T-helper 22 cell (primary cell): ENCODE measurements at places on chromosomes 7 and 10.
A peak's percentile ranks its signal among the peaks of the same experiment; 100 is the strongest.

DNA sequence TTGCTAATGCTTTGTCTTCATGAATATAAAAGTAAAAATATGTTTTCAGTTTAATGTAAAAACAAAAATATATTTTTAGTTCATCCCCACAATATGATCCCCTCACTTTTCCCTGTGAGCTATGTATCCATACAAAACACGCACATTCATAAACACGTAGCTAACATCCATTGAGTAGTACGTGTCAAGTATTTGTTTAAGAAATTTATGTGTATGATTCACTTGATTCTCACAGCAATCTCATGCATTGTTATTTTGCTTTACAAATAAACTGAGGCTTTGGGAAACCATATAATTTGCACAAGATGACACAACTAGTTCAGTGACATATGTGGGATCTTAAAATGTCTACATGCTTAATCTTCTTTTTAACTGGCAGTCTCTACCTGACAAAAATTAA lies 329.6 kb upstream of the SEMA3C start:
- no peak for DNase-seq

GRCh38 chr10:7971949-7972348 lies 82.5 kb upstream of the GATA3 start:
- DNase-seq = no peak

DNA sequence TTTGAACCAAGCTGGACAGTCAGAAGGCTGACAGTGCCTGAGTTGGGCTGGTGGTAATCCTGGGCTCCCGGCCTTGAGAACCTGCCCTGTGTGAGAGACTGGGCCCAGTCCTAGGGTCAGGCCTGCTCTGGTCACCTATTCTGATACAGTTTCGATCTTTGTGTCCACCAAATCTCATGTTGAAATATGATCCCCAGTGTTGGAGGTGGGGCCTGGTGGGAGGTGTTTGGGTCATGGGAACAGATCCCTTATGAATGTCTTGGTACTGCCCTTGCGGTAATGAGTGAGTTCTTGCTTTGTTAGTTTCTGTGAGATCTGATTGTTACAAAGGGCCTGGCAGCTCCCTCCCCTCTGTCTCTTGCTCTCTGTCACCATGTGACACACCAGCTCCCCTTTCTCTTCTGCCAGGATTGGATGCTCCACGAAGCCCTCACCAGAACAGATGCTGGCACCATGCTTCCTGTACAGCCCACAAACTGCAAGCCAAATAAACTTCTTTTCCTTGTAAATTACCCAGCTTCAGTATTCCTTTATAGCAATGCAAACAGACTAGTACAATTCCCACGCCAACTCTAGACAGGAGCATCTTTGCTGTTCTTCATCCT lies 111.8 kb upstream of the ZNF438 start:
- no peak for DNase-seq

- DNase-seq = no peak
These were observed 189.4 kb downstream of the ELFN1 start for GRCh38 chr7:1859266-1860035.

DNA sequence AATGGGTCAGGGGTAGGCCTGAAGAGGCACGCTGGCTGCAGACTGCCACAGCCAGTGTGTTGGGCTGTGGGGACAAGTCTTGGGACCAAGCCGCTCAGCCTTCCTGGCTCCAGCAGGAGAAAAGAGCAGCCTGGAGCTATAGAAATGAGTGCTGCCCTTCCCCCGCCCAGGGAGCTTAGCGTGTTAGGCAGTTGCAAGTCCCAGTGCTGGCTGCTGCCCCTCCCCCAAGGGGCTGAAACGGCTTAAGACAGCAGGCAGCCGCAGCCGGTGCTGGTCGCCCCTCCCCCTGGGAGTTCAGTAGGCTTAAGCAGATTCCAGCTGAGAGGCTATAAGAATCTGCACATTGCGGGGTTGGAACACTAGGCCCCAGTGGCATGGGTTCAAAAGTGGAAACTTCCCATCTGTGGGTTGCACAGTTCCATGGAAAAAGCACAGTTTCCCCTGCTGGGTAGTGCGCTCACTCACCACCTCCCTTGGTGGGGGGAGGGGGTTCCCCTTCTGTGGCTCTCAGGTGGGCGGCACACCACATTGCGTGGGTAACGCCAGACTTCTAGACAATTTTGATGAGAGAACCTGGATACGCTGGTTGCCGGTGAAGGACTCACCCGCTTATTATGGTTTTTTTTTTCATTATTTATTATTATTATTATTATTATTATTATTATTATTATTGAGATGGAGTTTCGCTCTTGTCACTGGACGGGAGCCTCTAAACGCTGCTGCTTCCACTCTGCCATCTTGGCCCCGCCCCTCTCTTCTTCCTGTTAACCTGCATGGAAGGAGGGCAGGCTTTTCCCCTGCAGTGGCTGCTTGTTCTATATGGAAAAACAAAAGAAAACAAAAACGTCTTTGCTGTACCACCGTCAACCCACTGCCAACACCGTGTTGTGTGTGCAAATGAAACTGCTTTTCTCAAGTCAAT lies 151.1 kb downstream of the CXCL12 start:
- DNase-seq = no peak

DNA sequence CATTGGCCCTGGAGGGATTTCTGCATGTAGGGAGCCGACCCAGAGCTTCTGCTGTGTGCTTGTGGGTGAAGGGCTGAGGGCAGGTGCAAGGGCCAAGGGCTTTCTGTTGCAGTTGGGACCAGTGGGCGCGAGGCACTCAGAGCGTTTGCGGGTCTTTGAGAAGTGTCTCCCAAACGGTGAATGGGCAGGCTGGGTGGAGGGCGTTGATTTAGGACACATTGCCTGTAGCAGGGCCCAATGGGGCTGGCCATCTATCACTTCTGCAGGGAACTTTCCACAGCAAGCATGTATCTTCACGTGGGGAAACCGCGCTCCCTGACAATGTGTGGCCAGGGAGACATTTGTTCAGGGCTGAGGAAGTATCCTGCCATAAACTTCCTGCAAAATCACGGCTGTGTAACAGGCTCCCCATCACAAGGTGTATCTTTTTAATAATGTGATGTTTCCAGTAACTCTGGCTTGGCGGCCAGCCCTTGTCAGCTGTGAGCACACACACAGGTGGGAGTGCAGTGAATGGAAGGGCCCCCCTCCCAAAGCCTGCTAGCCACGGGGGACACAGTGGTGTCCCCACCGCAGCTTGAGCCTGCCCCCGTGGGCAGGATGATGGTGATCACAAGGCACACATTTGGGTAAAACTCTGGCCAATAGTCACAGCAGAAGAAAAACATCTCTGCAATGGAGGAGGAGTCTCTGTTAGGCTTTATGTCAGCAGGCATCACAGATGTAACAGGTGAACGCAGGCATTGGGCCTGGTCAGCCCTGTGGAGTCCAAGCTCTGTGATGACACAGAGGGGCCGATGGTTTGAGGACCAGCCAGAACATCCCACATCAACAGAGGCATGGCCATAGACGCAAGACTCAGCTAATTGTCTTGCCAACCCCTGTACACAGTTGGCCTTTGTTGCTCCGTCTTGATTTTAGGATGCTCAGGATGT lies 84.3 kb downstream of the GLRX3 start:
- DNase-seq = no peak

GRCh38 chr10:97434055-97434454 lies 8.1 kb downstream of the PGAM1 start:
- no peak for DNase-seq

DNA sequence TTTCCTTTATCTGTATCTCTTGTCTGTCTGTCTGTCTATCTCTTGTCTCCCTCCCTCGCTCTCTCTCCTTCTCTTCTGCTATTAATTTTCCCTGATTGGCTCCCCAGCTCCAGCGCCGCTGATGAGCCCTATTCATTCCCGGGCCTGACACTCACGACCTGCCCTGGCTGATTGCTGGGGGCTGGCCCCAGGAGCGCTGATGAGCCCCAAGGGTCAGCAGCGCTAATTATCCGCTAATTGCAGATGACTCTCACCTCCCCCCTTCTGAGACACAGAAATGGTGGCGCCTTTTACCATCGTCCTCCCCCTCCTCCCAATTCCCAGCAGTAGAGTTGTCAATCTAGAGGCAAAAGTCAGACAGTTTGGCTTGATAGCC lies 1.3 kb upstream of the GBX1 start:
- no peak for DNase-seq

GRCh38 chr10:70578371-70578947 lies 24.1 kb downstream of the PRF1 start:
- peak; percentile 32 for DNase-seq

GRCh38 chr7:131606346-131607290 lies 50.2 kb upstream of the PODXL start:
- no peak for DNase-seq

- no peak for DNase-seq
These were observed 524 bp upstream of the UNC5B start for GRCh38 chr10:71211775-71212317.

GRCh38 chr10:119595676-119596515 lies 868 bp downstream of the TIAL1 start:
- DNase-seq = peak; percentile 33

GRCh38 chr7:40723829-40724228 lies 589.0 kb downstream of the SUGCT start:
- no peak for DNase-seq

- DNase-seq = no peak
These were observed 18.7 kb downstream of the TACR2 start for GRCh38 chr10:69397972-69398371.

DNA sequence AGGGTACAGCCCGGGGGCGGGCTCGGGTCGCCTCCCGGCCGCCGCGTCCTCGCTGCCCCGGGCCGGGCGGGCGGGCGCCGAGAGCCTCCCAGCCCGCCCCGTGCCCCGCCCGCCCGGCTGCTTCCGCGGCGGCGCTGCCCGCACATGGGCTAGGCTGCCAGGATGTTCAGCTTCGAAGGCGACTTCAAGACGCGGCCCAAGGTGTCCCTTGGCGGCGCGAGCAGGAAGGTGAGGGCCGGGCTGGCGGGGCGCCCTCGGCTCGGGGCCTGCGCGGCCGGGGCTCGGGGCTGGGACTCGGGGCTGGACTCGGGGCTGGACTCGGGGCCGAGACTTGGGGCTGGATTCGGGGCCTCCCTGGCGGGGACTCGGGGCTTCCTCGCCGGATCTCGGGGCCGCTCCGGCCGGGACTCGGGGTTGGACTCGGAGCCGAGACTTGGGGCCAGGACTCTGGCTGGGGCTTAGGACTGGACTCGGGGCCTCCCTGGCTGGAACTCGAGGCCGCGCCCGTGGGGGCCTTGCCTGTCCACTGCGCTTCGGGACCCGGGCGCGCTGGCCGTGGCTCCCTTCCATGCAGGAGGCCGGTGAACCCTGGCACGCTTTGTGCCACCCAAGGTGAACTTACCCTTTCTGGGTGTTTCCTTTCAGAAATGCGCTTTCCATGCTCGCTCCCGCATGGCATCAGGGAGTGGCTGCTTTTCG lies 534 bp downstream of the UBE3C start:
- peak; percentile 61 for DNase-seq

DNA sequence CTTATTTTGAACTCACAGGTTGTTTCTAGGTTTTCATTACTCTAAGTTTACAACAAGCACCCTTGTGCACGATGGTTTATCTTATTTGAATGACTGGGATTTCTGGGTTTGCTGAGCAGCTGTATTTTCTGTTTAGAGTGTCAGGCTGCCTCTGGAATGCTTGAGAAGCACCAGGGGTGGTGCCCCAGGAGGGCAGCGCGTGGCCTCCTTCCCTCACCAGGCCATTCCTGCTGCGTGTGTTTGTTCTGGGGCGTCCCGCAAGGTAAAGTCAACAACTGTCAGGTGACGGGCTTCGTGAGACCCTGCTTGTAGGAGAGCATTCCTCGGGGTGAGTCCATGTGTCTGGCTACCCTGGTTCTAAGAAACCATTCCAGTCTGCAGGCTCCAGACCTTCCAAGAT lies 54.9 kb downstream of the FAM171A1 start:
- no peak for DNase-seq
